ENCODE measurements at places on chromosomes 4 and X.

GRCh38 chr4:15947684-15948083 is 9.1 kb upstream of the FGFBP1 start:
- DNase-seq = no peak

DNA sequence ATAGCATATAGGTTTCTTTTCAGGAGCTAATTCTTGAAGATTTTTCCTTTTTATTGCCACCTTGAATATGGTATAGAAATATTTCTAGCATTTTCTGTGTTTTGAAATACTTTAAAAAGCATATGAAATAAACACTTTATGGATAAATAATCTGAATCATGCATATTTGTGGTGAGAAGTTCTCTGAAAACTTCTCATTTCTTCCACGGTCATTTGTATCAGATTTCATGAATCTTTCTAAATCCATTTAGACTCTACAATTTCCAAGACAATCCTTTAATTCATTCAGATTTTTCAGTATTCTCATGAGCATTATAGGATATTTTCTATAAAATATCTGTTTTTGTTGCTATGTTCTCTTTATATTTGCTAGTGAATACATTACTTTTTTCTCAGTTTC is 16.2 kb upstream of the CA5B start:
- no peak for DNase-seq

GRCh38 chrX:133698298-133698697 is 283.0 kb upstream of the GPC4 start:
- DNase-seq = no peak

- DNase-seq = no peak
Measured at GRCh38 chr4:119105605-119106004, 30.0 kb upstream of the MYOZ2 start.

DNA sequence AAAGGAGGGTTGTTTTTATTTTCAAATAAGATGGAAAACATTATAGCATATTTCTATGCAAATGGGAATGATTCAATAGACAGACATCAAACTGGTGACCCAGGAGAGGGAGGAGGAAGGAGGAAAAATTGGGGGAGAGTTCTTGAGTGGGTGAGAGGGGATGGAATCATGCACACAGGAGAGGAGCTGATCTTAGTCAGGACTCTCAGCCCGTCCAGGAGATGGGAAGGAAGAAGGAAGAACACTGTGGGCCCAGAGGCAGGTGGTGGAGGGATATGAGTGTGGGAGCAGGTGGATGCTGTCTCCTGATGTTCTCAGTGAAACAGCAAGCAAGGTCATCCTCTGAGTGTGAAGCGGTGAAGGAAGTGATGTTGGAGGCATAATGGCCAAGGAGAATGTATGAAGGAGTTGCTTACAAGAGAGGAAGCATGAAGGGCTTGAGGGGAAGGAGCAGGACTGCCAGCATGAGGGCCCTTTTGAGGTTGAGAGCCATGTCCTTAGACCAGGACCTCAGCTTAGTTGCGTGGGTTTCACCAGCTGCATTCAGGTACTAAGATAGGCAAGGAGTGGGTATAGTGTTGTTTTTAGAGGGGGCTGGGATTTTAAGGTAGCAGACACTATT is 161.7 kb upstream of the NAP1L5 start:
- peak; percentile 9 for DNase-seq

GRCh38 chr4:46016306-46016705 is 107.5 kb downstream of the GABRG1 start:
- DNase-seq = peak; percentile 18

- peak; percentile 31 for DNase-seq
Measured at GRCh38 chr4:123102897-123103471, 180.6 kb upstream of the NUDT6 start.

DNA sequence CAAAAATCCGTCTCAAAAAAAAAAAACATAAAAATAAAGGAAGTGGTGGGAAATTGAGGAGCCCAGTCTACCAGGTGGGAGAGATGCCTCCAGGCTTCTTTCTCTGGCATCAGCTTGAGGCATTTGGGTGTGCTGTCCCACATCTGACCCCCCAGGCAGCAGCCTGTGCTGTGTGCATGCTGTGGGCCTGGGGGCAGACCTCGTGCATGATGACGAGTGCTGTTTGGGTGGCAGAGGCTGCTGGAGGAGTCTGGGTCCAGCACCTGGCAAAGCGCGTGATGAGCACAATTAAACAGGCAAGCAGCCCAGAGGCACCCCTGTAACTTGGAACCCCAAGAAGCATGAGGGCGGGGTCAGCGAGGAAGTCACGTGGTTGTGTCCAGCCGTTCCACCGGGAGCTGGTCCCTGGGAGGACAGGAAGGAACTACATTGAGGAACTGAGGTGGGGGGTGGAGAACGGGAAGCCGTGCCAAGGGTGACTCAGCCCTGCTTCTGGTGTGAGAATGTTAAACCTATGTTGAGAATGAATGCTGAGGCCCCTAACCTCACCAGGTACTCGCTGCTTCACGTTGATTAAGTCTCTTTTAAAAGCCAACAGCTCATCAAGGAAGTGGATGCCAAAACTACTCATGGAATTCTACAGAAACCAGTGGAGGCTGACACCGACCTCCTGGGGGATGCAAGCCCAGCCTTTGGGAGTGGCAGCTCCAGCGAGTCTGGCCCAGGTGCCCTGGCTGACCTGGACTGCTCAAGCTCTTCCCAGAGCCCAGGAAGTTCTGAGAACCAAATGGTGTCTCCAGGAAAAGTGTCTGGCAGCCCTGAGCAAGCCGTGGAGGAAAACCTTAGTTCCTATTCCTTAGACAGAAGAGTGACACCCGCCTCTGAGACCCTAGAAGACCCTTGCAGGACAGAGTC is 6.1 kb downstream of the TACC3 start:
- DNase-seq = no peak

Measured in MM.1S (cell line).